ENCODE measurements at places on chromosomes 6 and 20. TPM values are rescaled to one million over a fixed set of nuclear protein-coding genes. Genes with fewer than 3 reads are reported as not detected.
A peak's percentile ranks its signal among the peaks of the same experiment; 100 is the strongest.

DNA sequence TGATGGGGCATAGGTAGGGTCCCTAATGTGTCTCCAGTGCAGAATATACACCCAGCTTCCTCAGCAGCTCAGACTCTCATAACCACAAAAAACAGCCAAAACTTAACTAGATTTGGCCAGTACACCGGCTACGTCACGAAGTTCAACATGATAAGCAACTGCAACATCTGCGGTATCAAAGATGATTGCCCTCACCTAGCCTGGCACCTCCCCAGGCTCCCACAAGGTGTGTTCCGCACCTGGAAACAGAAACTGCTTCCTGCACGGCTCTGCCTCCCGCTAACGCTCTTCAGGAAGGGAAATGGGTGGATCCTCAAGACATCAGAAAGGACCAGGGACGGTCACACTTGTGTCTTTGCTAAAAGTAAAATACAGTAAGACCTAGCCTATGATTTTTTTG lies 9.5 kb downstream of the TXNDC5 start:
- no peak for DNase-seq

GRCh38 chr6:41583565-41583964 lies 37.4 kb downstream of the FOXP4 start:
- DNase-seq: no peak

- no peak for DNase-seq
Measured at GRCh38 chr6:4653141-4653540, 123.1 kb upstream of the CDYL start.

DNA sequence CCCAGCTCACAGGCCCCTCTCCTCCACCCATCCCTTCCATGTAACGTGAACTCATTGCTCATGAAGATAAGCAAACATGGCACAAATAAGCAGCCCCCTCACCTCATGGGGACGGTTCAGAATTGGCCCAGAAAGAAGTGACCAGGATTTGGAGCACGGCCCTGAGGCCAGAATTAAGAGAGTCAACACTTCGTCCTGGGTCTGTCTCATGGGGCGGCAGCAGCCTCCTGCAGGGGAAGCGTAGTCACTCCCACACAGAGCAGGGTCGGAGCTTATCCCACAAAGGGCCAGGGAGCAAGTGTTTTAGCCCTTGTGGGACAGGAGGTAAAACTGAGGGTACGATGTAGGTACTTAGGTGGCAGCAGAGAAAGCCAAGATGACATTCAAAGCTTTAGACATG lies 28.6 kb upstream of the DACT2 start:
- DNase-seq: no peak

DNA sequence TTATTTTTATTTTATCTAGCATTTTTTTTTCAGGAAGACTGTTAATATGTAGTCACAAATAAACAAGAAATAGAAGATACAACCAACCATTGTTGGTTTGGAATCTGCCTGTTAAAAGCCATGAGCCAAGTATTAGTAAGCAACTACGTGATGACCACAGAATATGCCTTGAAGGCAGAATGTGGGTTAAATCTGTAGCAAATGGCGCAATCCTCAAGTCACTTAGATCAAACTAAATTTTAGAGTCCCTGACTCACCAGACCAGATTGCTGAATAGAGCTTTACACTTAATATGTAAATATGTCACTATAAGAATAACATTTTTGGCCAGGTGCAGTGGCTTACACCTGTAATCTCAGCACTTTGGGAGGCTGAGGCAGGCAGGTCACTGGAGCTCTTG lies 800.1 kb upstream of the CITED2 start:
- no peak for DNase-seq

DNA sequence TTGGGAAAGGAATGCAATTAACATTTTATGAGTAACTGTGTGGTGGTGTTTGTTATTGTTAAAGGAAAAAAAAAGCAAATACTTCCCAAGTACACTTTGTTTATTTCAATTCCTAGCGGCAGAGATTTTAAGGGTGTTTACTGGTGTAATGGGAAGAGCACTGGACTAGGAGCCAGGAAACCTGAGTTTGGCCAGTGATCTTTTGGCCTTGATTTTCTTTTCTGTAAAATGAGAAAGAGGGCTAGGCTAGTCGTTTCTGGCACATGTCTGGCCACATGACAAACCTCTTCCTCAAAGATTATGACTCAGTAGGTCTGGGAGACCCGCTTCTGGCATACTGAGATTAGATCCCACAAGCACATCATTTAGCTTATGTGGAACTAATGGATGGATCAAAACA lies 428.1 kb upstream of the NOX3 start:
- DNase-seq: no peak

GRCh38 chr20:23152902-23153301 lies 66.8 kb upstream of the CD93 start:
- no peak for DNase-seq

DNA sequence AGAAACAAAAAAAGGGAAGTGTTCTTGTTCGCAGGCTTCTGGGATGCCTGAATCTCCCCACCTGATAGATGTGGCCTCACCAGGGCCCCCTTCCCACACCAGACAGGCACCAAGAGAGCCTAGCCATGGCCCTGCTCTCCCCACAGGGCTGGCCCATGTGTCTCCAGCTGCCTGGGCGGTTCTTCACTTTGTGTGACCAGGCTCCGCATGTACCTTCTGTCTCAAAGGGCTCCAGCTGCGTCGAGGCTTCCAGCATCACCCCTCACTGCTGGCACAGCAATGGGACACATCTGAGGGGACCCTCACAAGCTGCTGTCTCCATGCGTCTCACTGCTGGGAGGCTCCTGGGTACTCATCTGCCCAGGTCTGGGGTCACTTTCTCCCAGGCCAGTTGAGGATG lies 362.9 kb downstream of the ZFAND3 start:
- DNase-seq: no peak

DNA sequence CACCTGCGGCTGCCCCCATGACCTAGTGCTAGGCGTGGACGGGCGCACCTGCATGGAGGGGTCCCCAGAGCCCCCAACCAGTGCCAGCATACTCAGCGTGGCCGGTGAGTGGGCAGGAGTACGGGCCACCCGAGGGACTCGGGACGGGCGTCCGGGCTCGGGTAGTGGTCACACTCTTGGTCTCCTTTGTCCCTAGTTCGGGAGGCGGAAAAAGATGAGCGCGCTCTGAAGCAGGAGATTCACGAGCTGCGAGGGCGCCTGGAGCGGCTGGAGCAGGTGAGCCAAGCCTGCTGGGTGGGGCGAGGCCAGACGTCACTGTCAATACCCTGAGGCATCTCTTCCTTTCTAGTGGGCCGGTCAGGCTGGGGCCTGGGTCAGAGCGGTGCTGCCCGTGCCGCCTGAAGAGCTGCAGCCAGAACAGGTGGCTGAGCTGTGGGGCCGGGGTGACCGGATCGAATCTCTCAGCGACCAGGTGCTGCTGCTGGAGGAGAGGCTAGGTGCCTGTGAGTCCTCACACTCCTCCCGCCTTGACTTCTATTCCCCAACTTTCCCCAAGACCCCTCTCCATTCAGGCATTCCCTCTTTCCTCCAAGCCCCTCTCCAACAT lies 2.9 kb downstream of the EGFL8 start:
- peak; percentile 41 for DNase-seq

DNA sequence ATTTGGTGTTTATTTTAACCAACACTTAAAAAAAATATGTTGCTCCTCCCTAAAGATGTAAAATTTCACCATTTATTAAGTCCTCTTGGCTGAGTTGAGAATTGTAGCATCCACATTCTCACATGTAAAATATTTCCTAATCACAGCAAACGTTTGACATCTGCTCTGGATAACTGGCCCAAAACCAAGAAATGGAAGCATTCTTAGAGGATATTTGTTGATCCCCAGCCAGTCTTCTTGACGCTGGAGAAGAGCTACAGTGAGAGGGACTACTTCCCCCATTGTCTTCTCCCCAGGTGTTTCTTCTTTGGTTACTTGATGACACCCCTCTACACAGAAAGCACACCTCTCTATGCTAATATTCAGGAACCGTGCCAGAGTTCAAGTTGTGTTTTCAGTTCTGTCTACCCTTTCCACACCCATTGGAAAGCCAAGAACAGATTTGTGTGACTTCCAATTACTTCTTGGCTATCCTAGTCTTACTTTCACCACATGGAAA lies 454.5 kb upstream of the JAG1 start:
- DNase-seq: no peak

- DNase-seq: no peak
Measured at GRCh38 chr6:10101551-10102252, 313.2 kb downstream of the TFAP2A start.

GRCh38 chr20:17281478-17281877 lies 54.6 kb downstream of the PCSK2 start:
- no peak for DNase-seq

DNA sequence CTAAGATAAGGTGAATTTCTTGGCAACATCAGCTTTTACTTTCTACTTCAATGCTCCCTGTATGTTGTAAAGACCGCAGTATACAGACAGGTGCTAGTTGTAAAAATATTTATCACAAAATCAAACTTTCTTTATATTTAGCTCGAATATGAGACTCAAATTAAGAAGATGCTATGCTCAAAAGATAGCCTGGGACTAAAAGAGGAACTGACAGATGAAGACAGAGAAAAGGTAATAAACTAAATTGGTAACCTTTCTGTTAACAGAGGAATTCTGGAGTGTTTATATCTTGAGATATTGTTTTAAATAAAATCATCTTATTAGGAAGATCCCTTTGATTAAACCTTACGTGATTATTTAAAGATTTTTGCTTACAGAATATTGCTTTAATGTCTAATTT lies 19.5 kb downstream of the KIZ start:
- DNase-seq: no peak

DNA sequence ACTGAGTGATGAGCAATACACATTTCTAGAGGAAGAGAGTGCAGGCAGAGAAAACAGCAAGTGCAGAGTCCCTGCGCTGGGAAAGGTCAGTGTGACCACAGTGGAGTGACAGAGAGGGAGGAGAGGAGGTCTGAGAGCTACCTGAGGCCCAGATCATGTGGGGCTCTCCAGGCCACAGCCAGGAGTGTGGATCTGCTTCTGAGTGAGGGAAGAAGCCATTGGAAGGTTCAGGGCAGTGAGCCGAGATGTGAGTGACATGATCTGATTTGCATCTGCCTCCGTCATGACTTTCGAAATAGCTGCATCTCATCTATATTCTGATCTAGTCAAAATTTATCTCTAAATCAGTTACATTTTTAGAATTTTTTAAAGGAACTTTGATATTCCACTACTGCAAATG lies 367.1 kb downstream of the PREX1 start:
- no peak for DNase-seq

- DNase-seq: peak; percentile 94
Measured at GRCh38 chr20:33732166-33732970, 572 bp downstream of the ZNF341 start.

GRCh38 chr20:15834857-15835256 lies 738.4 kb downstream of the KIF16B start:
- DNase-seq: no peak

DNA sequence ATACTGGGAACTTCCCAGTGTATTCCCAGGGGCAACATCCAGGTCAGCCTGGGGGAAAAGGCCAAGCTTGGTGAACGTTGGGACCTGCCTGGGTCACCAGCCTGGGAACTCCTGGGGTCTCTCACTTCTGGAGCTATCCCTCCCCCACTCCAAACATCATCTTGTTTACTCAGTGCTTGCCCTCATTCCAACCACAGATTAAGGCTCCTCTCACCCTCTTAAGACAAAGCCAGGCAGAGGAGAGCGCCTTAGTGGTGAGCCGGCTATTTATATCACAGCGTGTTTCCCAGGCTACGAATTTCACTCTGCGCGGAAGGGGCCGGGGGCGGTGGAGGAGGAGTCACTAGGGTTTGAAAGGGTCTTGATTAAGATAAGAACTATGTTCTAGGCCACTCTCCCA lies 12.1 kb downstream of the PRPH2 start:
- peak; percentile 54 for DNase-seq

DNA sequence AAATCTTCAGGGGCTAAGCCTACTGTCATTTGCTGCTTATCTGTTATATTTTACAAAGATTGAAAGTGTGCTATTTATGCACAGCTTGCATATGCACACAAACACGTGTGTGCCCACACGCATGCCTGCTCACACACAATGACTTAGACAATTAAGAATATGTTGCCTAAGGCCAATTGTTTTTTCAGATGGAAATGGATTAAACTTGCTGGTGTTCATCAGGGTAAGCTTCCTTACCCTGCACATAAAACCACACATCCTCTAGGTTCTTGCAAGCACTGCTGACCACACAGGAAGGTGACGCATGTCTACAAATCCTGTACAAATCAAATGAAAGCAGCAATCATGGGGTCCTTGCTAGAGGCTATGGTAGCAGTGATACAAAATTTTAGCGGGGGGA lies 58.4 kb downstream of the GJA10 start:
- no peak for DNase-seq

DNA sequence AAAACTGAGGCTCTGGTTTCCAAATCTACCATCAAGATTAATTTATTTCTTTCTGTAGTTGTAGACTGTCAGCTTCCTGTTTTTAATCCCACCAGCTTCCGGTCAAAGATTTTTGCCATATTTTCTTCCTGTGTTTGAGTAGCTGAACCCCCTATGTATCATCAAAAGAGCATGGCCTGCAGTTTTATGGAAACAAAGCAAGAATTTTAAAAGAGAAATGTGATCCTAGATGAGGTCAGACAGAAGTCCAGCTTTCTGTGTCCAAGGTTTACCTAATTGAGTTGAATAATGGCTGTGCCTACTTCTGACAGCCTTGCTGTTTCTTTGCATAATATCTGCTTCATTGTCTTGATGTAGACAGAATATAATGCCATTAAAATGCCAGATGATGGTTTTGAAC lies 163.7 kb downstream of the CARMIL1 start:
- DNase-seq: no peak

DNA sequence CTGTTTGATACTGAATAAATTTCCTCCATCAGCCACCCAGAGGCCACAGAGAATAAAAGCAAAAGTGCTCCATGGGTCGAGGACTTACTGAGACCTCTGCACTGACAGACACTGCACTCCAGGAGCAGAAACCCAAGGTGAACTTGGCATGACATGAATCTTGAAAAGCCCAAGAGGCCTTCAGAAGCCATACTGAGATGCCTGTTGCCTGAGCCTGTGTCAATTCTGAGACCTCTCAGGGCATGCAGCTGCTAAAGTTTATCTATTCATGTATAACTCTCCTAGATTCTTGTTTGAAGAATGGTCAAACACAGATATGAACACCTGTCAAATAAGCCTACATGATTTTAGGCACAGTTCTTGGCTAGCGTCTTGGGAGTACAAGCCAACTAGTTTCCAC lies 145.7 kb downstream of the KIF16B start:
- no peak for DNase-seq

- DNase-seq: no peak
Measured at GRCh38 chr20:19672498-19672897, 85.6 kb upstream of the RIN2 start.

The SNAI1 gene
- 10.4 TPM for total RNA-seq

The CPNE5 gene
- 7.9 TPM for total RNA-seq

The PKIB gene
- total RNA-seq: 2.5 TPM

The PRDM13 gene
- total RNA-seq: not detected

The KHDC1L gene
- 0.66 TPM for total RNA-seq

The RSPH4A gene
- total RNA-seq: 0.48 TPM

The GMPR gene
- total RNA-seq: 17.3 TPM

The MLIP gene
- 2.2 TPM for total RNA-seq

The HSPA1L gene
- total RNA-seq: 1.9 TPM

The MUC22 gene
- total RNA-seq: not detected

The FAM83B gene
- not detected for total RNA-seq

The PTCHD4 gene
- 2.4 TPM for total RNA-seq

The SLC22A7 gene
- total RNA-seq: not detected

The ZHX3 gene
- total RNA-seq: 98.6 TPM

The PTCRA gene
- total RNA-seq: not detected

The DZANK1 gene
- 2.3 TPM for total RNA-seq

The MYBL2 gene
- total RNA-seq: 0.84 TPM

The KAT14 gene
- total RNA-seq: 11.8 TPM
